ENCODE measurements at places on chromosomes 6 and 20.

GRCh38 chr20:39885975-39886649 is 802.9 kb downstream of the MAFB start:
- peak; percentile 55 for DNase-seq

GRCh38 chr6:123712831-123713230 is 76.1 kb upstream of the TRDN start:
- DNase-seq, result no peak

- no peak for DNase-seq
Observed at GRCh38 chr6:75386050-75386770, 101.6 kb upstream of the TMEM30A start.

- no peak for DNase-seq
Observed at GRCh38 chr6:154197196-154197860, 158.3 kb downstream of the OPRM1 start.

DNA sequence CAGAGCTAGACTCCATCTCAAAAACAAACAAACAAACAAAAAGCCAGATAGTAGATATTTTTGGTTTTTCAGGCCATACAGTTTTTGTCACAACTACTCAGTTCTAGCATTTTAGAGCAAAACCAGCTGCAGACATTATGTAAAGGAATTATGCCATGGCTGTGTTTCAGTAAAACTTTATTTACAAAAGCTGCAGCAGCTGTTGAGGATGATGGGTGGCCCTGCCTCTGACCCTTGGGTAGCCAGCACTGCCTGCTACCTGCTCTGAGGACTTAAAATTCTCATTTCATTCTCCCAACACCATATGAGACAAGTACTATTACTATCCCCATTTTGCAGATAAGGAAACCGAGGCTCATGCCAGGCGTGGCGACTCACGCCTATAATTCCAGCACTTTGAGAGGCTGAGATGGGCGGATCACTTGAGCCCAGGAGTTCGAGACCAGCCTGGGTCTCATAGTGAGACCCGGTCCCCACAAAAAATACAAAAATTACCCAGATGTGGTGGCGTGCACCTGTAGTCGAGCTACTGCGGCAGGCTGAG is 56.3 kb downstream of the RIPOR3 start:
- DNase-seq, result no peak

DNA sequence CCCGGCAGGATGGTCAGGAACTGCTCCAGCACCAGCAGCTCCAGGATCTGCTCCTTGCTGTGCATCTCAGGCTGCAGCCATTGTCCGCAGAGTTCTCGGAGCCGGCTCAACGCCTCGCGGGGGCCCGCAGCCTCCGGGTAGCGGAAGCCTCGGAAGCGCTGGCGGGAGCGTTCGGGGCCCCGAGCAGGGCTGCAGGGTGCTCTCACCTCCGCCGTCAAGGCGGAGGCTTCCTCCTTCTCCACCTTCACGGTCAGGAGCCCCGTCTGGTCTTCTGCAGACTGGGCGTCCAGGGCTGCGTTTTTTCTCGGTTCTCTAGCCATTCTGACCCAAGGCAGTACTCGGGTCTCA is 434 bp downstream of the ZKSCAN4 start:
- DNase-seq, result peak; percentile 17

DNA sequence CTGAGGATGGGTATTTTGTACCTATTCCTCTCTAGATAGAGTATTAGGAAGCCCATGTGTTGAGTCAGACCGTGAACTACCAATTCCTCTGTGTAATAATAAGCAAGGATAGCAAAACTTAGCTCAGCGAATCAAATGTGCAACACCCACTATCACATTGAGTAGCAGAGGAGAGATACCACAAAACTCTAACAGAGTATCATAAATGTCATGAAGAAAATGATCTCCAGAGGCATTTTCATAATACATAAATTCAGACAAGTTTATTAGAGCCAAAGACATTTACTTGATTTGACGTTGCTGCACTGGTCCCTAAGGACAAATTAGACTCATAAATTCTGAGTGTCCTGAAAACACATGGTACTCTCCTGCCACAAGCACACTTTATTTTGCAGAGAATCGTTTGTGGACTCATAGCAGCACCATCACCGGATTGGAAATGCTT is 245.2 kb downstream of the HAO1 start:
- no peak for DNase-seq

DNA sequence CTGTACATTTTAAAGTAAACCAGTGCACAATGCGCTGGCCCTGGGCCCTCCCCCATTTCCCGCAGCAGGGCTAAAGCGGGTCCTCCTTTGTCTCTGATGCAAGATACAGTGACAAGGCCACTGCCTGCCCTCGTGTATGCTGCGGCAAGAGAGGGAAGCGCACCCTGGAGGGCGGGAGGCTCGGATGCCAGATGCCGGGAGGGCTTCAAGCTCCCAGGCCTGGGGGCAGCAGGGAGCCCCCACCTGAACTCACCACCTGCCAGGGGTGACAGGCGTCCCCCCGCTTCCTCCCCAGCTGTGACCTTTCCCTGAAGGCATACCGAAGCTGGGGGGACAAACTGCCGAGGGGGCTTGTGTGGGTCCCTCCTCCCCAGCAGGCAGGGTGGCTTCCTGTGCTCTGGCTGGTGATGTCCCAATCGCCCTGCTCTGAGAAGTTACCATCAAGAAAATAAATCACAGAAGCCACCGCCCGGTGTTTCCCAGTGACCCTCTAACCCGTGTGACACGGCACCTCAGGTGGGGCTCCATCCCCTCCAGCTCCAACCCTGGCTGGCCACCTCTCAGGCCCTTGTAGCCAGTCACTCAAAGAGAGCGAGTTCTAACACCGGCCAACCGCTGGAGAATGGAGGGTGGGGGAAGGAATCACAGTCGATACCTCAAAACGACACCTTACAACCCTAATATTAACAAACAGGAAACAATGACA is 203.3 kb downstream of the PREX1 start:
- no peak for DNase-seq

- no peak for DNase-seq
Observed at GRCh38 chr6:70849348-70850069, 107.4 kb downstream of the B3GAT2 start.

DNA sequence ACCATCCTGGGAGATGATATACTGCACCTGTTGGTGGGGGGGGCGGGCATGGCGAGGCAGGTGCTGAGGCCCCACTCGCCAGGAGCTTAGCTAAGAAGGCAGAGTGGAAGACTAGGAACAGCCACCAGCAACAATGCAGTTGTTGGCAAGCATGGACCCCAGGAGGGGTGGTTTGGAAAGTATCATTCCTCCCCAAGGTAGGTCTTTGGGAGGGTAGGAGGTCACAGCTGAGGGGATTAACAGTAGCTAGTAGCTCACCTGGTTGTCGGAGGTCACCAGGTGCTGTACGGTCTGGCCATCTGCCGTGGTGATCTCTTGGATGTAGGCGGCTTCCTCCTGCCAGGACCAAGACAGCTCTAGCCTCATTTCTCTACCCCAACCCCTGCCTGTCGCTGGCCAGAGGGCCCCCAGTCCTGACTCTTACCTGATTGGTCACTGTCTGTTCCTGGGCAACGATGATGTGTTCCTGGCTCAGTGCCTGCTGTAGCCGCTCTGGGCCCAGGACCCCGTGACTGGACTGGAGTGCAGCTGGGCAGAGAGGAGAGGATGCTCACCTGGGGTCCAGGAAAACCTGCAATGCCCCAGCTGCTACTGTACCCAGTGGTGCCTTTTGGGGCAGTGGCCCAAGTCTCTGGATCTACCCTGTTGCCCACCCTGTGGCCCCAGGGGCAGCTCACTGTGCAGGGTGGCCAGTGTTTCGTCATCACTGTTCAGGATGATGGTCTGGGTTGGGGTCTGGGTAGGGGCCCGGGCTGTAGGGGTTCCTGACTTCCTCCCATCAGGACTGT is 15.3 kb downstream of the PCIF1 start:
- DNase-seq, result no peak

DNA sequence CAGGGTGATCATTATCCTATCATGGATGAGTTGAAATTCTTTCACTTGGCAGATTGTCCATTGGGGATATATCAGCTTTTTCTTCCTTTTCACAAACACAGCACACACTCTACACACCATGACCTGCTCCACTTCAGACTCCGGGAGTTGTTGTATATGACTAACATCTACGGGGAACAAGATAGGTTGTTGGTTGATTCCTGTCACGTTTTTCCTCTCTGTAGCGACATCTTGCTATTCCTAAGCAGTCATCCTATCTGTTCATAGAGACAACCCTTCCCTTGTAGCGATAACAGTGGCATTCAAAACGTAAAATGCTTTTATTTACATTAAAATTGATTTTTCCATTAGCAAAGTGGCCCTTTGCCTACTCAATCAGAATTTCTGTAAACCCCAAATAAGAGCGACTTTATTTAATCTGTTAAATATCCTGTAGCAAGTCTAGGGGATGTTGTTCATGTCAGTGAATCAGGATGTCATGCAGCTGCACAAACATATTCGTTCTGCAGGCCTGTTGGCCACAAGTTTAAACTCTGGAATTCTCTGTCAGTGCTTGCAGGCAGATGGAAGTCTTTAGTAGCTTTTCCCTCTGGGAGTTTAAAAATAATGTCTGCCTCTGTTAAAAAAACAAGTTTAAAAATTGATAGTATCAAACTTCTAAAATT is 23.1 kb downstream of the PHACTR2 start:
- DNase-seq, result peak; percentile 72

Measured in femur (tissue), 1 donor.